ENCODE measurements at places on chromosomes 16 and 17. TPM values are rescaled to one million over a fixed set of nuclear protein-coding genes. Genes with fewer than 3 reads are reported as not detected.

- no peak for DNase-seq
Observed at GRCh38 chr17:69282002-69282401, 44.9 kb downstream of the ABCA5 start.

DNA sequence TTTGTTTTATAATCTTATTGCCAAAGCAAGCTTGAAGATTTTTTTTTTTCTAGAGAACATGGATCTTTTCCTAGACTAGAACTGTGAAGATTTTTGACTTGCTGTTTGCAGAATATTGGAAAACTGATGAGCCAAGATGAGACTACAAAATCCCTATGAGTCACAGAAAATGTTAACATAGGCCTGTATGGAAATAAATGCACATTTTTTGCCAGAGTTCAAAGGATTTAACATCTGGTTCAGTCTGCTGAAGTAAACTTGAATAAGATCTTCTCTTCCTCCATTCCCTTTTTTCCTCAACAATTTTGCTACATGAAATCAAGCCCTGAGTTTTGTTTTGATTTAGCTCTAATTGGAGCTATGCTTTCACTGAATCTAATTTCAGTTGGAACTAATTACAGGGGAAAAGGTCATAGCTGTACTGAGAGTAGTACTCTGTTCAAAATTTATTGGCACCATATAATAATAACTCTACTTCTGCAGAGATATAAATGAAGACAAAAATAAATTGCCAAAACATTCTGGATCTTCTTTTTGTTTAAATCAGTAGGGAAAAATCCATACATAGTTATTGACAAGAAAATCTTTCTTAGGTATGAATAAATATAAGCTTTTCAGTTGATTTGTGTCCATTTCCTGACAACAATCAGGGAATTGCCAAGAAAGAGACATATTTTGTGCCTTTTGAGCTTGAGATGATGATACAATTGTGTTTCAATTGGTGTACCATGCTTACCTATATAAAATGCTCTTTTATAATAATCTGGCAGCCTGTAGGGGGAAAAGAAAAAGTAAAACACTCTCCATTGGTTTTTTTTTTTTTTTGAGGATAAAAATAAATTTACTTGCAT lies 387.5 kb upstream of the GOT2 start:
- DNase-seq: no peak

DNA sequence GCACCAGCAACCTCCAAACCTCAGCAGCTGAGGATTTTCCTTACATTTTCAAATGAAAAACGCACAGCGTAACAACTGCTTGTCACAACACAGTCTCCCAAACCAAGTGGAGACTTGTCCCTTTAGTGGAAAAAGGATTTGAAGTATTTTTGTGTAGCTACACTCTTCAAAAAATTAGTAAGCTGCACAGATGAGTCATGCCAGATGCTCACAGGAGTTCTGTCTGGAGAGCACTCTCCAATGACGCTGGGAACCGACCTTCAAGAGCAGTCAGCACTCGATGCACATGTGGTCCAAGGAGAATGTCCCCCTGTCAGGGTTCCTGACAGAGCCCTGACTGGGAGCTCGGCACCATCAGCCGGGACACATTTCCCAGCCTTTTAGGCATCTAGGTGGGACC lies 39.8 kb downstream of the MAP1LC3B start:
- DNase-seq: no peak

The KRT25 gene
- total RNA-seq: not detected

DNA sequence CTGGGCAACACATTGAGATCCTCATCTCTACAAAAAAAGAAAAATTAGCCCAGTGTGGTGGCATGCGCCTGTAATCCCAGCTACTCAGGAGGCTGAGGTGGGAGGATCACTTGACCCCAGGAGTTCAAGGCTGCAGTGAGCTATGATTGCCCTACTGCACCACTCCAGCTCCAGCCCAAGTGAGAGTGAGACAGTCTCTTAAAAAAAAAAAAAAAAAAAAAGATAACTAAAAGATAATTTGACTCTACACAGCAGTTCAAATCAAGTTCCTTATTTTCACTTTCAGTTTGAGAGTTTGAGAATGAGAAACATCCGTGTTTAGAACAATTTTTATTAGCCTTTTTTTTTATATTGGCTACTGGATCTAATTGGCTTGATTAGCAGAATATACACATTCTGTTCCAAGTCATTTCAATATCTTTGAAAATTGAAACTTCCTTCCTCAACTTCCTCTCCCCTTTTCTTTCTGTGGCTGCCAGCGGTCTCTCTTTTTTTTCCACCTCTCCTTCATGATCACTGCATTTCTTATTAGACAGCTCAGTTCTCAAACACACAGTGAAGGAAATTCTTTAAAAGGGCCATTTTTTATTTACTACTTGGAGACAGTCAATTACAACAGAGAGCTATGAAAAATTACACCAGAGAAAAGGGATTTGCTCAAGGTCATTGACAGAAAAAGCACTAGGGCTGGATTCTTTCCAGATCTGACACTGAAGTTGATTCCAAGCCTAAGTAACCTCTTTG lies 4.5 kb upstream of the ACSF2 start:
- DNase-seq: peak; percentile 31

The CCR7 gene
- total RNA-seq: 268 TPM

- DNase-seq: no peak
Observed at GRCh38 chr17:50458270-50458669, 10.4 kb downstream of the CHAD start.

The CA10 gene
- not detected for total RNA-seq

DNA sequence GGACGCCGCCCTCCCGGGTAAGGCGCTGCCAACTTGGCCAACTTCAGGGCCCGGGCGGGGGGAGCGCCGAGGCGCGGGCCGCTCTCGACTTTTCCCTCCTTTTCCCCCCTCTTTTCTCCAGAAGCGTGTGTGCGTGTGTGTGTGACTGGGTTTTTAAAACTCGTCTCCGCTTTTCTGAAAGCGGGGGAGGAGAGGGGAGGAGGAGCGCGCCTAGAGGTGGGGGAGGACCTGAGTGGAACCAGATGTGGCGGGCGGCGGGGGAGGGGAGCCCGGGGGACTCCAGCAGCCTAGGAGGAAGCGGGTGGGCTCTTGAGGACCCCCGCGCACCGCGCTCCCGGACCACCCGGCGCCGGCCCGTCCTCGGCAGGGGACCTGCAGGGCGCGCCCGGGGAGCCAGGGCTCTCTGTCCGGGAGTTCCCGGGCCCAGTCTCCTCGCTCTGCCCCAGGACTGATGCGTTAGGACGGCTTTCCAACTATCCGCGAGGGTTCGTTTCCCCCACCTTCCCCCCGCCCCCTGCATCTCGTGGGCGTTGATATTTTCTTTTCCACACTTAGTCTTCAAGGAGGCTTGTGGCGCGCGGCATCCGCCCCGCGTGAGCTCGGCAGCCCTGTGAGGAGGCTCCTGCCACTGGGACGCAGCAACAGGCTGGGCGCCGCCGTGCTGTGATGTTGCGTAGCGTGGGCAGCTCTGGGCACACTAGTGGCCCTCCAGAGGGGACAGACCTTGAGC lies 599 bp downstream of the MRC2 start:
- peak; percentile 11 for DNase-seq

GRCh38 chr16:306911-307370 lies 24.0 kb downstream of the PDIA2 start:
- no peak for DNase-seq

DNA sequence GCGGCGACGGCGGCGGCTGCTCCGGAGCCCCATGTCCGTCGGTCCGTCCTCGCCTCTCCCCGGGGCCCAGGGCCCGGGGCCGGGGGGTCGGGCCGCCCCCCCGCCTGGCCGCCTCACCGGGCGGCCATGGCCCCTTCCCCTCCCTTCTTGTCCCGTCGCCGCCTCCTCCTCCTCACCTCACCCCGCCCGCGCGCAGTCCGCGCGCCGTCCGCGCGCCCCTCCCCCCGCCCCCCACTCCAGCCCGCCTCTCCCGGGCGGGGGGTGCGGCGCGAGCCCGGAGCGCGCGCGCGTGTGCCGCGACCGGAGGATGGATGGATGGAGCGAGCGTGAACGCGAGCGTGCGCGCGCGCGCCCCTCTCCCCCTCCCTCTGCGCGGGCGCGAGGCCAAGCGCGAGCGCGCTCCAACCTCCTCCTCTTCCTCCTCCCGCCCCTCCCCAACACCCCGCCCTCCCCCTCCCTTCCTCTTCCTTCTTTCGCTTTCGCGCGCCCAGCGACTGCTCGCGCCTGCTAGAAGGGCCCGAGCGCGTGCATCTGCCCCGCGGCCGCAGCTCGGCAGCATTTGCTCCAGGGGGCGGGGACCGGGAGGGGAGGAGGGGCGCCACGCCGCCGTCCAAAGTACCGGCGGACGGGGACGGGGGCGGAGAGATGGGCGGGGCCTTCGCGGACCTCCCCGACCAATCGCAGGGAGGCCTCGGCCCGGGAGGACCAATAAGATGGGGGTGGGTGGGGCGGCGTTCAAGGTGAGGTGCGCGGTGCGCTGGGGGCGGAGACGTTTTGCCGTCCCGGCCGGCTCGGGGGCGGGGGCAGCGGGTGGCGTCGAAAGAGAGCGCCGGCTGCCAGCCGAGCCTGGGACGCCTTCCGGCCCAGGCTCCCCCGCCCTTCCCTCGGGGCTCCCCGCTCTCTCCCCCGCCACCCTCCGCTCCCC lies at the start of gene ATXN7L3:
ATXN7L3 (minus strand) TSS at position 332 of the 925 bp plus-strand sequence. CDS start 1,814 bp downstream, outside the sequence.
- DNase-seq: peak; percentile 98

The SULT1A1 gene
- total RNA-seq: 13.2 TPM

DNA sequence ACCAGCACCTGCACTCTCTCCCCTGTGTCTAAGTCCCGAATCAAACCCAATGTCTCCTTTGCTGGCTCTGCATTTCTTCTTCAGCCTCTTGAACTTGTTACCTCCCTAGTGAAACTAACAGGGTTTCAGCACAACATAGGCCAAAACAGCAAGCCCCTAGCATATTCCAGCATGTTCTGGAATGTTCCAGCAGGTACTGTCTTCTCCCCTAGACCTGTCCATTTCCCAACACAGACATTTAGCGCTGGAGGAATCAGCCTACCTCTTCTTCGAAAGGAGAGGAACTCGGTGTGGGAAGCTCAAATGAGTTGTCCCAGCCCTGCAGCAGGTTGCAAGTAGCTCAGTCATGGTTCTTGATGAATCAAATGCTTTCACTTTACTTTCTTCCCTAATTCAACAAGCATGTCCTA lies 47.1 kb downstream of the LITAF start:
- DNase-seq: no peak

- no peak for DNase-seq
Observed at GRCh38 chr17:10271106-10271562, 72.7 kb upstream of the GAS7 start.

The CDR2 gene
- total RNA-seq: 99.3 TPM

GRCh38 chr17:43767713-43768059 lies 9.1 kb upstream of the SOST start:
- DNase-seq: no peak

DNA sequence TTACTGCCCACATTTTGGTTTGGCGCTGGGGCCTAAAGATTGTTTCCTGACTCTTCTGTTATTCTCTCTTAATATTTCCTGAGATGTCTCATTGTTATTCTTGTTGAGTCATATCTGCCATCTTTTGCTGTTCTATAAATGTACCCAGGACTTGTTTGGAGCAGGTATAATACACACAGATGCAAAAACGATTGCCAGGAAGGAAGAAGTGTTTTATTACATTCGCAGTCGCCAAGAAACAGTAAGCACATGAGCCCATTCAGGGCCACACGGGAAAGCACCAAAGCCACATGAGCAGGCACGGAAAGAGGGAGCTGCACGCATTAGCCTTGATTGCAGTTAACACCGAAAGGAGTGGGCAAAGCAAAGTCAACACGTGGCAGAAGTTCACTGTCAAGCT lies 70.2 kb downstream of the ARHGAP44 start:
- no peak for DNase-seq

DNA sequence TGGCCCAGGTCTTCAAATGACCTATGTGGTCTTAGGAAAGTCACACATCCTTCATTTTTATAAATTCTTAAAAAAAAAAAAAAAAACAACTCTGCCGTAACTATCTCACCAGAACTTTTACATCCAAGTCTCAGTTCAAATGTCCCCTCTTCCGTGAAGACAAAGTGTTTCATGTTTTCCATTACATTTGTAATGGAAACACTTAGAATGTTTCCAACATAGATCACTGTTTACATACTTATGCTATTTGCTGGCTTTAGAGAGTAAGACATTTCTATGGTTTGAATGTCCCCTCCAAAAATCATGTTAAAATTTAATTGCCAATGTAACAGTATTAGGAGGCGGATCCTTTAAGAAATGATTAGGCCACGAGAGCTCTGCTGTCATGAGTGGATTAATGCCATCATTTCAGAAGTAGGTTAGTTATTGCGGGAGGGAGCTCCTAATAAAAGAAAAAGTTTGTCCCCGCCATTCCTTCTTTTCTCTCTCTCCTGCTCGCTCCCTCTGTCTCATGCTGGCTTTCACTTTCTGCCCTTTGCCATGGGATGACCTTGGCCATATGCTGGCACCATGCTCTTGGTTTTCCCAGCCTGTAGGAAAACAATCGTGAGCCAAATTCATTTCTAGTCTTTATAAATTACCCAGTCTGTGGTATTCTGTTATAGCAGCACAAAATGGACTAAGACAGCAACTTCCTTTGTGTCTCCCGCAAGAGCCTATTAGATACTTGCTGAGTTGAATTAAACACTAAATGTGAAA lies 887.8 kb upstream of the SOX9 start:
- DNase-seq: no peak

The KRTAP1-5 gene
- total RNA-seq: not detected

- DNase-seq: no peak
Observed at GRCh38 chr17:74148901-74149596, 54.4 kb upstream of the RPL38 start.

- no peak for DNase-seq
Observed at GRCh38 chr17:78130090-78130436, 508 bp upstream of the TMC8 start.

The KRTAP9-2 gene
- total RNA-seq: not detected

The TPSAB1 gene
- total RNA-seq: not detected

GRCh38 chr17:45143767-45144198 lies 4.5 kb upstream of the HEXIM1 start:
- no peak for DNase-seq

GRCh38 chr17:80485846-80486245 lies 9.4 kb upstream of the NPTX1 start:
- no peak for DNase-seq

The CTF1 gene
- 0.19 TPM for total RNA-seq

DNA sequence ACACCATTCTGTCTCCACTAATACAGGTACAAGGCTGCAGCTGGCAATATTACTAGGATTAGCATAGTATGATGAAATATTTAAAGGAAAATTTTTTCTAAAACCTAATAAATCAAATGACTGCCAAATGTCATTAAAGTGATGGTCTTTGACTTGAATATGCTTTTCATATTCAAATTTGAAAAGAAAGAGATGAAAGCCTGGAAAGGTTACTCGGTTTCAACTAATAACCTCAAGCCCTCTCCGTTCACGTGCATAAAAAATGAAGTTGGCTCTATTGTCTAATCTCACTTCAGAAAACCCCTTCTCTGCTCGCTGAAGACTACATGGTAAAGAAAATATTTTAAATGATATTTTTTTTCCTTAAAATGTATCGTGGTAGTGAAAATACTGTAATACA lies 83.2 kb downstream of the RPGRIP1L start:
- DNase-seq: no peak

The ASIC2 gene
- not detected for total RNA-seq

- no peak for DNase-seq
Observed at GRCh38 chr17:6035801-6036394, 34.3 kb upstream of the WSCD1 start.

The PRR35 gene
- total RNA-seq: not detected

GRCh38 chr17:55124730-55125360 lies 139.9 kb upstream of the HLF start:
- no peak for DNase-seq

The TM4SF5 gene
- not detected for total RNA-seq

The NOG gene
- total RNA-seq: 15.4 TPM
